ENCODE measurements at places on chromosomes 12 and 14. TPM values are rescaled to one million over a fixed set of nuclear protein-coding genes. Genes with fewer than 3 reads are reported as not detected.

The TTC9 gene
- 2.1 TPM for polyA plus RNA-seq

- no peaks in the 10 kb centered on the region for H3K27me3 ChIP-seq
- H3K4me1 ChIP-seq: peaks cover 23% of the 10 kb centered on the region
- DNase-seq: no peak
- H3K36me3 ChIP-seq: no peaks in the 10 kb centered on the region
Measured at GRCh38 chr12:89414322-89414721, 62.0 kb upstream of the DUSP6 start.

DNA sequence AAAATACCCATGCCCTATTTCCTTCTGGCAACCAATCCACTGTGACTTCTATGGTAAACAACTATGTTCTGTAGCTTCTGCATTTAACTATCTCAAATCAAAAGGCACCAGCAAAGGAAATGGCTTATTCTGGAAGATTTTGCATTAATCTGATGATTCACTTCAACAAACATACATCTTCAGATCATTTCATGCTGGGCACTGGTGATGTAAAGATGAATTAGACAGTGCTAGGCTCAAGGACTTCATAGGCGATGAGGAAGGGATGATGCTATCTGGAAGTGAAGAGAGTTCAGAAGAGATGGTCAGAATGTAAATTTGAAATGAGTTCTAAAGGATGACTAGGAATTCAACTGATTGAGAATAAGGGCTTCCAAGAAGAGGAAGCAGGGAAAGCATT is 363.3 kb downstream of the PAWR start:
- no peaks in the 10 kb centered on the region for H3K27me3 ChIP-seq
- no peak for DNase-seq
- H3K27ac ChIP-seq: no peak overlapping the region
- no peaks in the 10 kb centered on the region for H3K4me1 ChIP-seq

The MYH6 gene
- polyA plus RNA-seq: not detected

DNA sequence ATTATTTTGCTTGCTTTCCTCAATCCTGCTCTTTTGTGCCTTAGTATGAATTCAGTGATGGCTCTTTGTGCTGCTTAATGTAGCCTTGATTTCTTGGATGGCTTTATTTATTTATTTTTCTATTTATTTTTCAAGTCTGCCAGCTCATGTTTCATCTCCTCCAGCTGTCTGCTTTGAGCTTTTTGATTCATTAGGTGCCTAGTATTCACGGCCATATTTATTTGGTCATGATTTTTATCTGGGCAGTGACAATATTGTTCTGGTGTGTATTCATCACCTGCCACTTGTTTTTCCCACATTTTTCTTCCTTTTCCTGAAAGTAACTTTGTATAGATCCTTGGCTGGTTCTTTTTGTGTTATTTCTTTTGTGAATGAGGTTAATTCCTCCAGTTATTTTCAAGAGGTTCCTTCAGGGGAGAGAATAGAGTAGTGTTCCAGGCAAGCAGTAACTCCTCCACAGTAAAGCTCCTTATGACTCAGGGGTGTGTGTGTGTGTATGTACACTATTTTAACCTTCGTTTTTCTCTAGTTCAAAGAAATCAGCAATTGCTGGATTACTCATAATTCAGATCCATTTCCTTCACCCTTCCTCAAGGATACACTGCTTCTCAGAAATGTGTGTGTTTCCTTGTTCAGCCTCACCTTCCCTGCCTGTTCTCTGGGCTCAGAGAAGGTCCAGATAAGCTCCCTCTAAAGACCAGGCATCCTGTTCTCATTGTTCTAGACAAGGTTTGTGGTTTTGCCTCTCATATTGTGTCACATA is 51.6 kb upstream of the PMCH start:
- H3K36me3 ChIP-seq: no peaks in the 10 kb centered on the region
- H3K27me3 ChIP-seq: no peaks in the 10 kb centered on the region
- no peak for DNase-seq
- no peak overlapping the region for H3K4me3 ChIP-seq
- no peak overlapping the region for H3K27ac ChIP-seq

The RPS6KL1 gene
- not detected for polyA plus RNA-seq

DNA sequence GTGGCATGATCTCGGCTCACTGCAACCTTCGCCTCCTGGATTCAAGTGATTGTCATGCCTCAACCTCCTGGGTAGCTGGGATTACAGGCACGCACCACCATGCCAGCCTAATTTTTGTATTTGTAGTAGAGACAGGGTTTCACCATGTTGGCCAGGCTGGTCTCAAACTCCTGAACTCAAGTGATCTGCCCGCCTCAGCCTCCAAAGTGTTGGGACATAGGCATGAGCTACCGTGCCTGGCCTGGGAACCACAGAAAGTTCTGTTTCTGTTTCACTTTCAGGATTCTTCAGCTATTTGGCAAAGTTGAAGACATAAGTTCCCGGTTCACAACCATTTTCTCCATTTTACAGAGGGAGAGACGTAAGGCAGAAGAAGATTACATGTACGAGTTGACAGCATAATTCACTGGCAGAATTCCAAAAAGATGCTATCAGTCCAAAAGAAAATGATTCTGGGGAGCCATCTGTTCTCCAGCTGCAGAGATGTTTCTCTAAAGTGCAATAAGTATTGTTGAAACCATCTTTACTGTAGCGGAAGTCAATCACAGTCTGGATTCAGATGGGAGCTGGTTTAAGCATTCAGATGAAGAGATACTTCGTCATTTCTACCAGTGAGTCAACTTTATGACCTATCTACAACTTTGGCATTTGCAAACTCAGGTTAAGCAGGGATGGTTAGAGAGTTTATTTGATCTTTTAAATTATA is 8.1 kb upstream of the RNF34 start:
- peak; percentile 74 for DNase-seq
- H3K4me3 ChIP-seq: peak overlapping the region; percentile 71
- no peaks in the 10 kb centered on the region for H3K27me3 ChIP-seq
- peak overlapping the region; percentile 66 for H3K27ac ChIP-seq
- peaks cover 24% of the 10 kb centered on the region for H3K4me1 ChIP-seq

The AICDA gene
- polyA plus RNA-seq: not detected

The EGLN3 gene
- polyA plus RNA-seq: not detected

- no peaks in the 10 kb centered on the region for H3K4me1 ChIP-seq
- H3K27me3 ChIP-seq: no peaks in the 10 kb centered on the region
- H3K36me3 ChIP-seq: no peaks in the 10 kb centered on the region
- no peak overlapping the region for H3K4me3 ChIP-seq
- no peak overlapping the region for H3K27ac ChIP-seq
Measured at GRCh38 chr12:18970603-18971002, 158.9 kb upstream of the PLEKHA5 start.

The ITGA7 gene
- polyA plus RNA-seq: 2.9 TPM

The SDR9C7 gene
- polyA plus RNA-seq: not detected

The APOF gene
- polyA plus RNA-seq: not detected

The TPPP2 gene
- polyA plus RNA-seq: not detected

DNA sequence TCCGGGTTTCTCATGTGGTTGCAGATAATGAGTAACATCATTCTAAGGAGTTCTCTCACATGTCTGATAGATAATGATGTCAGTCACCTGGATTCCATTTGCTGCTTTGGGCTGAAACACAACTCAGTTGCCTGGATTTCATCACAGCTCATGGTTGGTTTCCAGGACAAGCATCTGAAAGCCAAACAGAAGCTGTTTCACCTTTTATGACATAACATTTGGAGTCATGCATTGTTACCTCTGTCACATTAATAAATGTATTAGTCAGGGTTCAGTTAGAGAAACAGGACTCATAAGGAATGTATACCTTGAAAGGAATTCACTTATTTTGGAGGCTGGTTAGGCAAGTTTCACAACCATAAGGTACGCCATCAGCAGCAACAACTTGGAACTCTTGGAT is 251.9 kb upstream of the ATXN7L3B start:
- H3K27ac ChIP-seq: no peak overlapping the region
- no peaks in the 10 kb centered on the region for H3K4me1 ChIP-seq
- no peak for DNase-seq

The SLC10A1 gene
- polyA plus RNA-seq: not detected

- H3K27me3 ChIP-seq: no peaks in the 10 kb centered on the region
- DNase-seq: no peak
- no peak overlapping the region for H3K27ac ChIP-seq
- H3K36me3 ChIP-seq: no peaks in the 10 kb centered on the region
Measured at GRCh38 chr14:23140371-23140770, 21.3 kb upstream of the CEBPE start.

DNA sequence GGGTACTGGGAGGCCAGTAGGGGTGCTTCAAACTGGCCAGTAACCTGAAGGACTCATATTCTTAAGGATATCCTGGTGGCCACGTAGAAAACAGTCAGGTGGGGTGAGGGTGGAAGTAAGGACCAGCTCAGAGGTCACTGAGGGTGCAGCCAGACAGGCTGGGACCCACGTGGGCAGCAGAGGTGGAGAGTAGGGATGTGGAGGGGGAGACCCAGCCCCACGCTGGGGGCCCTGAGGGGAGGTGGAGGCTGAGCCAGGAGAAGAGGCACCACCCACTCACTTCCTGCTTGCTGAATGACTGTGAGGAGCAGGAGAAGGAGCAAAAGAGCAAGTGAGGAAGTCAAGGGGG is 12.6 kb upstream of the SERPINA3 start:
- H3K27me3 ChIP-seq: no peaks in the 10 kb centered on the region
- no peak overlapping the region for H3K4me3 ChIP-seq
- DNase-seq: no peak
- H3K36me3 ChIP-seq: no peaks in the 10 kb centered on the region
- H3K4me1 ChIP-seq: no peaks in the 10 kb centered on the region
- no peak overlapping the region for H3K27ac ChIP-seq

GRCh38 chr12:45674181-45674977 is 55.1 kb upstream of the ARID2 start:
- H3K27me3 ChIP-seq: no peaks in the 10 kb centered on the region
- no peak overlapping the region for H3K27ac ChIP-seq
- DNase-seq: no peak
- H3K36me3 ChIP-seq: no peaks in the 10 kb centered on the region

The M6PR gene
- 285 TPM for polyA plus RNA-seq

GRCh38 chr12:131313635-131314034 is 359.9 kb downstream of the ADGRD1 start:
- no peaks in the 10 kb centered on the region for H3K4me1 ChIP-seq
- H3K4me3 ChIP-seq: no peak overlapping the region
- H3K36me3 ChIP-seq: no peaks in the 10 kb centered on the region
- DNase-seq: no peak
- H3K27ac ChIP-seq: no peak overlapping the region

The C14orf132 gene
- not detected for polyA plus RNA-seq

The ZCRB1 gene
- polyA plus RNA-seq: 32.2 TPM

DNA sequence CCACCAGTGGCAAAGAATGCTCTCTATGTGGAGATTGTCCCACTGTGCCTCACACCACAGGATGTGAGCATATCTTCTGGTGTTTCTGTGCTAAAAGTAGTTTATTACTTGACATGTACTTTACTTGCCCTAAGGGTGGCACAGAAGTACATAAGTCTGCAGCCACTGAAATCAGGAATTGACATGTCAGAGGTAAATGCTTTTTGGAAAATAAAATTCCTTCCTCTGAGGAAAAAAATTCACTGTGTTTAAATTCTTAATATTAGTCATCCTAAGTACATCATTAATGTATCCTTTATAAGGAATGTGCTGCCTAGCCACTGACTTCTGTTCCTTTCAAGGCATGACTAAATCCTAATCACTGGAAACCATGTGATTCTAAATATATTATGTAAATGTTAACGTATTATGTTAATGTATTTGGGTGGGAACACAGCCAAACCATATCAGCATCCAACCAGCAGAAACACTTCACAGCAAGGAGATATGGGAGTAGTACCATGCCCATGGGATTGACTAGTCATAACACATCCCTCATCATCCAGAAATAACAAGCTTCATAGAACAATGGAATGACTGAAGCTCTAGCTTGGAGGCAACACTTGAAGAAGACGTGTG is 239.7 kb upstream of the PPFIA2 start:
- no peaks in the 10 kb centered on the region for H3K4me1 ChIP-seq
- DNase-seq: no peak
- H3K4me3 ChIP-seq: no peak overlapping the region
- no peak overlapping the region for H3K27ac ChIP-seq
- no peaks in the 10 kb centered on the region for H3K36me3 ChIP-seq
- H3K27me3 ChIP-seq: no peaks in the 10 kb centered on the region

DNA sequence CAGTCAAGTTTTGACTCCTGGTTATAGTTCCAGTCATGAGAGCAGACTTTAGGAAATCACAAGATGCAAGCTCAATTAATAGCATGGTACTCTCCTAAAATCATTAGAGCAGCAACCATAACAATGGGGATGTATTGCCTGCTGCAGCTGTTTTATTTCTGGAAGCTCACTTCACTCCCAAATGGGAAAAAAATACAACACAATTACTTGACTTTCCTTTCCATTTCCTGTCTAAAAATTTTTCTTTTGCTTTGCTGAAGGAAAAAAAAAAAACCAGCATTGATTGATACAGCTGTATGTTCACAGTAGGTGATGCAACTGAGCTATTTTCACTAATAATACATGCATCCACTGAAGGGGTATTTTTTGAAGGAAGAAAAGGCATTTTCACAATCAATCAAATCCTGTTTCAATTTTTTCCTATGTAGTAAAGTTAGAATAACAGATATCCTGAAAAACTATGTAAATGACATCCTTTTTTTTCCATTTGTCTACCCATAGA is 143.9 kb upstream of the NOVA1 start:
- H3K4me1 ChIP-seq: no peaks in the 10 kb centered on the region
- no peaks in the 10 kb centered on the region for H3K27me3 ChIP-seq
- H3K36me3 ChIP-seq: no peaks in the 10 kb centered on the region
- no peak overlapping the region for H3K4me3 ChIP-seq

The FICD gene
- 1.6 TPM for polyA plus RNA-seq

The ARHGAP5 gene
- polyA plus RNA-seq: 2.5 TPM

The C14orf180 gene
- polyA plus RNA-seq: not detected

DNA sequence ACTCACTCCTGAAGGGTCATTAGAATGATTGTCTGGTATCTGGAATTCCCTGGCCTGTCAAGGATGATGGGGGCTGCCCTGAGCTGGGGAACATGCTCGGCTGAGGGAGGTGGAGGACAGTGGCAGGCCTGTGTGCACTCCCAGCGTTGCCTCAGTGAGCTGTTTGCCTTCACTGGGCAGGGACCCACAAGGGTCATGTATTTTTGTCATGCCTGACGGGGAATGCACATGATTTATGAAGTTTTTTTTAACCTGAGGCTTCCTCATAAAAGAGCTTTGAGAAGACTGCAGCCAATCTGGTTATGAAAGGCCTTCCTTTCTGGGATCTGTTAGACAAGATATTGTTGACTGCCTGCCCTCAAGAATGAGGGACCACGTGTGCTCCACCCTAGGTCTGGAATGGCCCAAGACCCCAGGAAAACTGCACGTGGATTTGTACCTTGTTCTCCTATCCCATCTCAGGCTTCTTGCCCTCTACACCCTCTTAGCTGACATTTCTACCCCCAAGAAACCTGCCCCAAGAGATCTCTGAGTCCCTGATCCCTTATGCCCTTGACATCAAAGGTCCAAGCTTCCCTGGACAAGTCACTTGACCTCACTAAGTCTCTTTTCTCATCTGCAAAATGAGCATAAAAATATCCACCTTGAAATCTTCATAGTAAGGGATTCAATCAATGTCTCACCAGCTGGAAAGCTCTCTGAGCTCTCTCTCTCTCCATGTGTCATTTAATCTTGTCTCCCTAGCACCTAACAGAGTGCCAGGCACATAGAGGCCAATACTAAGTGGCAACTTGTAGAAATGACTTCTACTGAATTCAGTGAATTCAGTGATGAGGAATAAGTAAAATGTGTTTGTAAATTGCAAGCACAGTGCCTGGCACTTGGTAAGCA is 24.5 kb upstream of the COL2A1 start:
- no peaks in the 10 kb centered on the region for H3K27me3 ChIP-seq
- DNase-seq: no peak
- no peak overlapping the region for H3K27ac ChIP-seq
